ENCODE measurements at places on chromosomes 4 and X.
A peak's percentile ranks its signal among the peaks of the same experiment; 100 is the strongest.

- no peak for DNase-seq
These were observed 1749.9 kb upstream of the TENM3 start for GRCh38 chr4:180493299-180493698.

- DNase-seq, result no peak
These were observed 49.2 kb downstream of the WDFY3 start for GRCh38 chr4:84917086-84917821.

GRCh38 chr4:2243681-2244380, 1.9 kb upstream of the HAUS3 start:
- DNase-seq, result peak; percentile 32

GRCh38 chr4:17258106-17258505, 253.8 kb downstream of the QDPR start:
- no peak for DNase-seq

DNA sequence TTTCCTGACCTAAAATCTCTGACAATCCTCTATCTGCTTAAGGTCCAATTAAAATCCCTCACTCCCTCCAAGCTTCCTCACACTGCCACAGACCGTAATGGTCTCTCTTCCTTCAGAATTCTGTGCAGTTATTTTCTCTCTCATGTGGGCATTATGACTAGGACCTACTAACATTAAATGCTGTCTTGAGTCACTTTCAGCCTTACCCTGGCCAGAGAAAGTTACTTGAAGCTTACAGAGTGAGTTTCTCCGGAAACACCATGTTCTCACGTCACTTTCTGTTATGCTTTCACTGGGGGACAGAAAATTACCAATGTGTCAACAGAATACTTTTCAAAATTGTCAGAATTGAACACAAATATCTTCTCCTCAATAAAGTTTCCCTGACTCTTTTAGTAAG, 271.8 kb downstream of the INPP4B start:
- no peak for DNase-seq

- no peak for DNase-seq
These were observed 51.1 kb downstream of the ZFP42 start for GRCh38 chr4:188046657-188047056.

- no peak for DNase-seq
These were observed 210.5 kb downstream of the ADAMTS3 start for GRCh38 chr4:72358483-72358882.

DNA sequence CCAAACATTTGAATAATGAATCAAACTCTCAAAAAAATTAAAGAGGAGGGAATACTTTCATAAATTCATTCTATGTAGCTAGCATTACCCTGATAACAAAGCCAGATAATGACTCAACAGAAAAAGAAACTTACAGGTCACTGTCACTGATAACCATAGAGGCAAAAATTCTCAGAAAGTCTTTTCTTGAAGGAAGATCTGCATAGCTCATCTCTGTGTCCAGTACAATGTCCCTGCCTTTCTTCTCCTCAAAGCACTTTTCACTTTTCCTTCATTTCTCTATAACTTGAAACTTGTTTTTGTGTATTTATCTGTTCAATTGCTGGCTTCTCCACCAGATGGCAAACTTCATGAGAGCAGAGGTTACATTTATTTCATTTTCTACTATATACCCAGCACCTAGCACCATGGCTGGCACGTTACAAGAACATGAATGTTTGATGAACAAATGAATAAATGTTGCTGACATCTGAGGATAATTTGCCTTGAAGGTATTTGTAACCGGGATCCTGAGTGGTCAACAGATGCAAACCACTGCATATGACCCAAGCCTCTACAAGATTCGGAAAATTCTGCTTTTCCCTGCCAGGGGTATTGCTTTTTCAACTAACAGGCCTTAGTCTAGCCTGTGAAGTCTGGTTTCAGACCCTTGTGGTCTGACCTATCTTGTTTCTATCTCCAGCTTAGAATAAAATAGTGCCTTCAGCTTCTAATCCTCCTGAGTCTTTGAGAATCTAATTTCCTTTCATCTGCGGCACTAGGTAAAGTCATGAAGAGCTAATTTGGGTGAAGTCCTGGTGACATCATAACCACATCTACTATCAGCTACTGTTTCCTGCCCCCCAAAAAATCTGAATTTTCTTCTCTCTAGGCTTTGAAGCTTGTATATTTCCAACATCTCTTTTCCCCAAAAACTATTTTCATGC, 52.5 kb upstream of the ANTXR2 start:
- no peak for DNase-seq

- DNase-seq, result no peak
These were observed 60.4 kb downstream of the PPEF2 start for GRCh38 chr4:75841641-75842520.

- DNase-seq, result no peak
These were observed 48.6 kb downstream of the PLS3 start for GRCh38 chrX:115609621-115610020.
